NCI-H1930 (cell line): ENCODE measurements at places on chromosomes 13 and 19.

- DNase-seq: no peak
These were observed 4.2 kb downstream of the TUBGCP3 start for GRCh38 chr13:112583592-112584277.

GRCh38 chr19:47109541-47110375 is 3.8 kb downstream of the ZC3H4 start:
- no peak for DNase-seq

DNA sequence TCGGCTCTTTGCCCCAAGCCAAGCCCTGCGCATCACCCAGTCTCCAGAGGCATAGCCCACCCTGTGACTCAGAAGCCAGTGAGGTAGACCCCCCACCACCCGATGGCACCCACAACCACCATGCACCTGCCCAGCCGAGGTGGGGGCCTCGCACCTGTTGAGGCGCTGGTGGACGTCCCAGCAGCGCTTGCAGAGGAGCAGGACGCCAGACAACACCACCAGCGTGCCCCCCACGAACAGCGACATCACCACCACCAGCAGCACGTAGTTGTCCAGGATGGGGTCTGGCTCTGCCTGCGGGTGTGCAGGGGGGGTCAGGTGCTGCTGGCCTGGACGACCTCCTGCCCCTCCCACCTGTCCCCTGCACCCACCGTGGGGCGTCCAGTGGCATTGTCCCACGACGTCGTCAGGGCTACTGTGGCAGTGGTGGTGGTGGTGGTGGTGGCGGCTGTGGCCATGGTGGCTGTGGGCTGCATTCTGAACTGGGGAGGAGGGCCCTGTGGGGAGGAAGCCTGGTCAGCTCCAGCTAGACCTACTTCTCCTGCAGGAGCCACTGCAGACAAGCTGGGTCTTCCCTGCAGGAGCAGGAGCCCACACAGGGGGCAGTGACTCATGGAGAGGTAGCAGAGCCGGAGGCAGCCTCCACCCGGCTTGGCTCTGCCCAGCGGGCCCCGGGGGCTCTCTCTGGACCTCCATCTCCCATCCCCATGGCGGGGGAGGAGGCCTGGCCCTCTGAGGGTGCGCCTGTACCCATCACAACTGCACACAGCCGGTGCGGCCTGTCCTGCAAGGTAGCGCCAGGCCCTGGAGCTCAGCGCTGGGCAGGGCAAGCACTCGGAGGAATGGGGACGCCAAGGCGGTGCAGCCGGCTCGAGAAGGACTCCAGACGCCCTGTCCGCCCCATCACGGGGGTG is 1.9 kb downstream of the CBARP start:
- no peak for DNase-seq

DNA sequence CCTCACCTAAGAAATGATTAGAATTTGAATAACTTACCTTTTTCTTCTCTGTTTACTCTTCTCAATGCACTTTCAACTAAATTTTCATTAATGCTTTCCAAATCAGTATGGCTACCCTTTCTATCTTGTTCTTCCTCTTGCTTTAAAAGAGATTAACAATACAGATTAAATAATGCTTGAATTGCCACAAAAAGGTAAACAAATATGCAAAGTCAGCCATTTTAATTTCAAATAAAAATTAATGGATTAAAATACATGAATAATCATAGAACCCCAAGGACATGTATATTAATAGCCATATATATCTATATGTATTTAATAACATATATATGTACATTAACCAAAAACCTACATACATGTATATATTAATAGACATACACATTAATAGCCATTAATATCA is 7.9 kb upstream of the NEK5 start:
- no peak for DNase-seq

- no peak for DNase-seq
These were observed 1041.3 kb upstream of the SPRY2 start for GRCh38 chr13:81382246-81382645.

- no peak for DNase-seq
These were observed 2660.1 kb upstream of the PCDH20 start for GRCh38 chr13:64075543-64076271.

DNA sequence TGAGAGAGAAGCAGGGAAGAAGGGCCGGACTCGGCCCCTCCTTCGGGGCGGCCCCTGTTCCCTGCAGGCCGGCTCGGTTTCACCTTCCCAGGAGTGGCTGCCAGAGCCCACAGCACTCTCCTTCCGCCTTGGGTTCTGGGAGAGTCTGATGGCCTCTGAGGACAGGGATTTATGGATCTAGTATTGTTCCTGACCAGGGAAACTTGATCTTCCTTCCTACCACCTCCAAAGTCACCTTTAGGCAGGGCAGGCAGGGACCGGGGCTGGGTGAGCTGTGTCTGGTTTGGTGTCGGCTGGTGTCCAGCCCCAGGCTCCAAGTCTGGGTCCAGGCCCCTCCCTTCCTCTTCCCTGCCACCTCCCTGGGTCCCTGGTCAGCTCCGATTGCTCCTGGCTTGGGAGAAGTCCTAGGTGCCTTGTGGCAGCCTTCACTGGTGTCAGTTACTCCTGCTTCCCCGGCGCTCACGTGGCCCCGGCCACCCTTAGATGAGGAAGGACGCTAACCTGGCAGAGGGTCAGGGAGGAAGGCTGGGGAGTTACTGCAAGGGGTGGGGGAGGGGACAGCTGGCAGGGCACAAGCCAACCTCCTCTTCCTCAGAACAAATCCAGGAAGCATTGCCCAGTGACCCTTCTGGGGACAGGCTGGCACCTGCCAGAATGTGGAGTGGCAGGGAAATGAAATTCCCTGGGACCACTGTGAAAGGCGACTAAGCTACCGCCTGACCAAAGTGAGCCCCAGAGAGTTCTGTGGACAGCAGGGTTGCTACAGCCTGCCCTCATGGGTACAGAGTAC is 18.8 kb downstream of the RFX1 start:
- DNase-seq: no peak

DNA sequence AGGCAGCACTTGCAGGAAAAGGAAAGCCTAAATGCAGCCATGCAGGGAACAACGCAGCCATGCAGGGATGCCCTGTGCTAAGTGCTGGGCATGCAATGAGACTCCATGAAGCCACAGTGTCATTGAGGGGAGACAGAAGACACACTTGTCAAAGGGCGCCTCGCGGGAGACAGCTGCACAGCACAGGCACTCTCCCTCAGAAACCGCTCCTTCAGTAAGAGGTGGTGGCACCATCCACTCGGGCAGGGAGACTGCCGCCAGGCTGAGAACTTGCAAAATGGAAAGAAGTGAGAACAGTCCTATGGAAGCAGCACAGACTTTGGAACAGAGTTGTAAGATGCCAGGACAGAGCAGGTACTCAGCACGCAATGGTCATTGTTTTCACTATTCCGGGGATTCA is 51.1 kb downstream of the GGACT start:
- no peak for DNase-seq

GRCh38 chr13:37446503-37446902 is 152.1 kb downstream of the POSTN start:
- no peak for DNase-seq

GRCh38 chr13:107370015-107370785 is 802.3 kb upstream of the ARGLU1 start:
- DNase-seq: no peak

DNA sequence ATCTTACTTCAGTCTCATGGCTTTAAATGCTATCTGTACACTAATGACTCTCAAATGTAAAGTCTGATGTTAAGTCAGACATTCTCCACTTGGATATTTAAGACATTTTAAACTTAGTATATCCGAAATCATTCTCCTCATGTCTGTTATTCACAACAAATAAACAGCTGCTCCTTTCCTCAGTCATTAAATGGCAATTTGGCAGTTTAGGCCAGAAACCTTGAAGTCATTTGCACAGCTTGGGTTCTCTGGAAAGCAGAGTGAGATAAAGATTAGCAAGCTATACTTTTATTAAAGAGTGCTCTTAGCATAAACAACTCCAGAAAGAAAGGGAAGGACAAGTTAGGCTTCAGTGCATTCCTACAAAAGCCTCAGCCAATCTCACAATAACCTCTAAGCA is 53.7 kb downstream of the DNAJC15 start:
- no peak for DNase-seq

DNA sequence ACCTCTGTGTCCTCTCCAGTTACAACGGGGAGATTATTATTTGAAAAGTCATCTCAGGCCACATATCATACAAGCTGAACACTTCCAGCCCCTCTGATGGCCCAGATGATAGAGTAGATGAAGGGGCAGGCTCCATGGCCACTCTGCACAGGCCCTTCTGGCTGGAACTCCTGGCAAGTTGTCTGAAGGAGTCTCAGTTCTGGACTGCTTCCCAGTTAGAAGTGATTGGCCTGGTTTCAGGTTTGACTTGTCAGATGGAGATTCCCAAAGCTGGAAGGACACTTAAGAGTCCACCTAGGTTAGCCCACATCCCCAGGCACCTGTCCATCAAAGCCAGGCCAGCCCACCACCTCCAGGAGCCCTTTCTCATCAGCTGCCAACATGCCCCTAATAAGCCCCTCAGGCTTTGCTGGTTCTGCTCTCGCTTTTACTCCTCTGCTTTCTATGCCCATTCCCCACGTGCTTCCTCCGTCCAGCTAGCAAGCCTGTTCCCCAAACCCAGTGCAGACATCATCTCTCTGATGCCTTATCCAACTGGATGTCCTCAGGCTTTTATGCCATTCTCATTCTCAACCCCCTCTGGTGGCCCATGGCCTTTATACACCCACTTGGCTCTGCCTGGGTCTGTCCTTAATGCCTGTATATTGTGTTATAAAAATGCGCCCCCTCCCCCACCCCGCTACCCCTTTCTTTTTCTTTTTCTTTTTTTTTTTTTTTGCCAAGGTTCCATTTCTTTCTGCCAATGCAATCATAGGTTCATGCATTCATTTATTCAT is 56.5 kb downstream of the HSPH1 start:
- DNase-seq: no peak

DNA sequence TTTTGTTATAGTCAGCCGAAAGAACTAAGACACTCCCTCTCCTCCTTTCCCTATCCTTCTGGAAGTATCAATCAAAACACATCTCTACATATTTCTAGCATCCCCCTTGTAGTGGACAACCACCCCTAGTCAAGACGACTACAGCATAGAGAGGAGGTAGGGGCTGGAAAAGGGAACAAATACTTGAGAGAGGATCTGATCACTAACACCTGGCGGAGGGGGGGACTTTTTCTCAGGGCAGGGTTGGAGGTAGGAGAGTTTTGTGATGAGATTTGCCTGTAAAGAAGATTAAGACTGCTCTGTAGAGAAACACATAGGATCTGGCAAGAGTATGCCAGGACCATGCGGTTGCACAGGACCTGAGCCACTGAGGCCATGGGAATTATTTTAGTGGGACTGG is 208.1 kb downstream of the SHISA2 start:
- no peak for DNase-seq
